Stimulated activated CD4-positive, alpha-beta T cell treated with anti-CD3 and anti-CD28 coated beads, Interleukin-1b, Interleukin-23, amount 100 ng/mL, for 24 hours (primary cell): ENCODE measurements at places on chromosomes 1 and 21.
A peak's percentile ranks its signal among the peaks of the same experiment; 100 is the strongest.

DNA sequence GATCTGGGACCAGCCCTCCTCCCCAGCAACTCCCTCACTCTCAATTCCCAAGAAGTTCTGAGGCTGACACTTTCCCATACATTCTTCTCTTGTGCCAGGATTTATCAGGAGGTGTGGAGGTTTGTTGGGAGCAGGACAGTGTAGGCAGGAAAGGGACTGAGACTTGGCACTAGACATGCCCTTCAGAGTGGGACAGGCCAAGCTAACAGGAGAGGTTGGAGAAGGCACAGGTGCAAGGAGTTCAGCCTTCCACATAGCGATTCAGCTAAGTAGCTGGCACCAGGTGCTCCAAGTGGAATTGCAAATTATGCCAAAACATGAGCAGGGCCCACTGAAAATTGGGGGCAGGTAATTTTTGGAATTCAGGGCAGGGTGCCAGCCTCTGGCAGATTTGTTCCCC lies 83.0 kb upstream of the DUSP10 start:
- DNase-seq = no peak

- DNase-seq = no peak
Observed at GRCh38 chr1:233368789-233369130, 41.2 kb downstream of the MAP3K21 start.

DNA sequence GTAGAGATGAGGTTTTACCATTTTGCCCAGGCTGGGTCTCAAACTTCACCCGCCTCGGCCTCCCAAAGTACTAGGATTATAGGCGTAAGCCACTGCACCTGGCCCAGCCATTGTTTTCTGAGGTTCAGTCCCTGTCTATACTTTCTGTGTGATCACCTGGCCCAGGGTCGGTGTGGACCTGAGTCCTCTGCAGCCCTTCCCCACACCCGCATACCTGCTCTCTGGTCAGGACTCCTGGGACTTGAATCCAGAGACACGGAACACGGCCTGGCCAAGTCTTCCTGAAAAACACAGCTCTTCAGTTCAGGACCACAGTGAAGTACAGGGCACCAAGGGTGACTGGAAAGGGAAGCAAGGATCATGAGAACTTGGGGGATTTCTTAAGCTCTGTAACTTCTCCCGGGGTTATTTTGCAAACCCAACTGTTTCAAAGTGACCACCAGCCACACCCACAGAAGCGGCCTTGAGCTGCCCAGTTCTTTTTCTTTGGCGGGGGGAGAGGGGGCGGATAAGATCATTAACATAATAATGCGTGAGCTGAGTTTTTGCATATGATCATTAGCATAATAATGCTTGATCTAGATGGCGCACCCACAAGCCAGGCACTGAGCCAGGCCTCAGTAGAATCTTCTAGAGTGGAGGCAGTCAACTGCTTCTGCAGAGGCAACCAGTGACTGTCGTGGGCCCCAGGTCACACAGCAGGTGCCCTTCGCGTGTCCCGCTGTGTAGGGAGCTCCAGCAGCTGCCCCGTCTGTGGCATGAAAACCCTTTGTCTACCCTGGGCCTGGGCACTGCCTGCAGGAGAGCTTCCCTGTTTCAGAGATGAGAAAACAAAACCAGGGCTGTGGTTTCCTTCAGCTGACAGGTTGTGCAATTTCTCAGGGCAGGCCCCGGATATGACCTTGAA lies 1.7 kb upstream of the NADK start:
- no peak for DNase-seq

GRCh38 chr1:62436039-62436465 lies 797 bp upstream of the USP1 start:
- DNase-seq = peak; percentile 89

DNA sequence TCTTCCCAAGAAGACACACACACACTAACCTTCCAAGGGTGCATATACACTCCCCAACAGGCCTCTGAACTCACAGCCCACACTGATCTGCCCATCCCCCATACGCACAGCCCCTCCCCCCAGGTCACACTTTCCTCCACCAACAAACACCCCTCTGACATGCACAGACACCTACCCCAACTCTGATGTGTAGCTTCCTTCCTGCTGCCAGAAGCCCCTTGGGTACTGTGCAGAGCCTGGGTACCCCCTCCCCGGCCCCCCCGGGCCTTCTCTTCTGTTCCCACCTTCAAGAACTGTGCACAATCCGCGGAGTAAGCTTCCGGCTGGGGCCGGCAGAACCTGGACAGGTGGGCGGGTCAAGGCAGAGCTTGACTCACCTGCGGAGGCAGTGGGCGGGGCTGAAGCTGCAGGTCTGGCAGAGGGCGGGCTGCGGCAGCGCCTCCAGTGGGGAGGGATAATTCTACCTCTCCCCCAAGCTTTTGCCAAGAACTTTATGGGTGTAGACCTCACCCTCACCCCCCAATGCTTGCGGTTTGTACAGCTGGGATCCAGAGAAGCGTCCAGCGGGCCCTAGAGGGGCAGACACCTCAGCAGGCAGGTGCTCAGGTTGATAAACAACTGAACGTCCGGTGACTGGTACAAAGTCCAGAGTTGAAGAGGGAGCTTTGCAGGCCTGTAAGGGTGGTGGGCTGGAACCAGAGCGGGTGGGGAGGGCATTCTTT lies at the start of gene C1orf210:
Gene C1orf210 (minus strand): TSS at position 313 of the 722 bp plus-strand sequence. CDS start 2,311 bp downstream, outside the sequence.
- DNase-seq = no peak

DNA sequence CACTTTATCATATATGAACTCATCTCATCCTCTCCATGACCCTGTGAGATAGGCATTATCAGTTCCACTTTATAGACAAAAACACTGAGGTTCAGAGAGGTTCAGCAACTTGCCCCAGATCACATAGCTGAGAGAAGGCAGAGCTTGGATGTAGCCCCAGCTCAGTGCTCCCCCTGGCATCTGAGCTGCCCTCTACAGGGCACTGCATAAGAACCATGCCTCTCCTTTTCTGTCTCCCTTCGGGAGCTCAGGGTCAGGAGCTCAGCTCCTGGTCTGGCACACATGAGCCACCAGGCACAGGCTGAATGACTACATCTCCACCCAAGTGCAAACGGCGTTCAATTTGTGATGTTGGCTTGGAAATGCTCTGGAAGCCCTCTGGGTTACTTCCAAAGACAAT lies 16.9 kb downstream of the RAB7B start:
- DNase-seq = no peak

- no peak for DNase-seq
Observed at GRCh38 chr1:89698624-89699023, 65.7 kb downstream of the LRRC8C start.

- DNase-seq = no peak
Observed at GRCh38 chr1:172054172-172054571, 212.9 kb downstream of the DNM3 start.

- DNase-seq = no peak
Observed at GRCh38 chr1:2975466-2976179, 45.6 kb upstream of the ACTRT2 start.

- DNase-seq = no peak
Observed at GRCh38 chr1:196381544-196381943, 226.7 kb downstream of the KCNT2 start.

DNA sequence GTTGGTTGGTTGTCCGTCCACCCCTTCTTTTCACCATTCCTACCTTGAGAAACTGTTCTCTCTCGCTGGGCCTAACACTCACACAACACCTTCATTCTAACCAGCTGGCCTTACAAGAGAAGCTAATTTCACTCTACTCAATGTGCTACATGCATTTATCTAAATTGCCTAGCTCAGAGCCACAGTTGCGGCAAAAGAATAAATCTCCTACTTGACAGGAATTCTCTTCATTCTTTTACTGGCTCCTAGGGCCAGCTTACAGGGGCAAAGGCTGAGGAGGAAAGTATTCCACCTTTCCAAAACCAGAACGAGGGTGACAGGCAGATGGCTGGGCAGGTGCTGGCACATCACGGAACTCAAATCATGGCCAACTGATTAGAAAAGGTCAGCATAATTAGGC lies 6.5 kb downstream of the F3 start:
- no peak for DNase-seq
